ENCODE measurements at places on chromosomes 11 and 22.

DNA sequence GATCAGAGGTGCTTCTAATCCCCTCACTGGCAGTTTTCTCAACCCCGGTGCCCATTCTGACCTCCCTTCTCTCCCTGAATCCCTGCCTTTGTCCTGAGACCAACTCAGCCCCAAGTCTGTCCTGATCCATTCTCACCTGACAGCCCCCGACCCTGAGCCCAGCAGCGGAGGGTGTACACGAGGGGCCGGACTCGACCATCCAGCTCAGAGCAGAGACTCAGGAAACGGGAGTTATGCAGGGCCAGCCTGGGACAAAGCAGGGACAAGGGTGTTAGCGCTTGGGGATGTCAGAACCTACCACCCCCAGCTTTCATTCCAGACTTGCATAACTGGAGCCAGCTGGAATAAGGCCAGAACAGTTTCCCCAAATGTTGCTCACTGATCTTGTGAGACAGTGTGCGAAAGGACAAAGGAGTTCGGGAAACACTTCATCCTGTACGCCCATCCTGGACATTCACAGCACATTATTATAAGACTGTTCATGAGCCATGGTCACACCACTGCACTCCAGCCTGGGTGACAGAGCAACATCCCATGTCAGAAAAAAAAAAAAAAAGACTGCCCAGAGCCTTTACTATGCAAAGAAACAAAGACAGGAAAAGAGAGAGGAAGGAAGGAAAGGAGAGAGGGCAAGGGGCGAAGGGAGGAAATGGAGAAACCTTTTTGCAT is 3.5 kb upstream of the EEF1G start:
- ATAC-seq: no peak

DNA sequence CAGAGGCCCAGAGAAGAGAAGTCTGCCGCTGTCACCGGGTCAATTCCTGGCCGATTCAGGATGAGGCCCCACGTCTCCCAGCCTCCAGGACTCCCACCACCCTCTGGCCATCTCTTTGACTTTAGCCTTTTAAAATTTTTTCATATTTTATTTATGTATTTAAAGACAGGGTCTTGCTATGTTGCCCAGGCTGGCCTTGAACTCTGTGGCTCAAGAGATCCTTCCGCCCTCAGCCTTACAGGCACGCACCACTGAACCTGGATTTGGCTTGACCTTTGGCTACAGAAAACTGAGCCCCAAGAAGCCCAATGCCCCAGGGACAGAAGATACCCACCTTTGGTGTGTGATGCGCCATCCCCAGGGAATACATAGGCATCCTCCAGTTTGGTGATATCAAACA is 3.9 kb downstream of the POLR3H start:
- no peak for ATAC-seq

- ATAC-seq: peak; percentile 80
Observed at GRCh38 chr11:95242091-95242844, 11.3 kb upstream of the SESN3 start.

DNA sequence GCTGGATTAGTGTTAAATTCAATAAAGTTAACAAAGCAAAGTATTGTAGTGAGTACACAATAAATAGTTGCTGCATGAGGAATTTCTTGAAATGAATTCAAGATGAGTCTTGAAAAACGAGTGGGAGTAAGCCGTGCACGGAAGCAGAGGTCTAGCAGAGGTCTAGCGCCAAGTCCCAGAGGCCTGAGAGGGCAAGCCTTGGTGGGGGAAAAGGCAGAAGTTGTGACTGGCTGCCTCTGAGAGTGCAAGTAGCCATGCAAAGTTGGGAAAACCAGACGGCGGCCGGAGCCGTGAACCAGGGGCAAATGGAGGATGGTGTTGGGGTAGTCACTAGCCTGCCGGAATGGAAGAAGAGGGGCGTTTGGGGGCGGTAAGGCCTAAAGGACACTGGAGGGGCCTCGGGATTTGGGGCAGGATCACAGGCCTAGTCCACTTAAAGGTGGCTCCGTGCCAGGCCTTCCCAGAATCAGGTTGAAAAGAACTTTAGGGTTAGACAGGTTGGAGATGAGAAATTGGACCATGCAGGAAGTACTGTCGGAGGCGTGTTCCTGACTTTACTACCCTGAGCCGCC is 379 bp upstream of the SLC3A2 start:
- ATAC-seq: peak; percentile 67

DNA sequence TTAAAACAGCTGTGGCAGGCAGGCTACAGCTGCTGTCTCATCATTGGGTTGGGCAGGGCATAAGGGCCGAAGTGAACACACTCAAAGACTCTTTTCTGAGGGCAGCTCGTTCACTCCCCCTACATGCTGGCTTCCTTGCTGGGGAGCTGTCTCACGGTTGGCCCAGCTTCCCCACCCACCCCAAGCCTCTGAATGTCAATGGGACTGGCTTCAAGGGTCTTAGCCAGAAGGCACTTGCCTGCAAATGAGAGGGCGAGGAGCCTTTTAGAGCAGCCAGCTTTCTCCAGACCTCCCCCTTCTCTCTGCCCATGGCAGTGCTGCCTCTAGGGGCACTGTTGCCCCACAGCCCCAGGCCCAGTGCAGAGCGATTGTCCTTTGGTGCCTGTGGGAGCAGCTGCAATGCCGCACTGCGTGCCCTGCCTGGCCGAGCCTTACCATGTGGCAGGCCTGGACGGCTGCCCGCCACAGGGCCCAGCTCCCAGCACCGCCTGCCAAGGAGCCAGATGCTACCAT is 94.7 kb upstream of the RASSF10 start:
- ATAC-seq: peak; percentile 60

DNA sequence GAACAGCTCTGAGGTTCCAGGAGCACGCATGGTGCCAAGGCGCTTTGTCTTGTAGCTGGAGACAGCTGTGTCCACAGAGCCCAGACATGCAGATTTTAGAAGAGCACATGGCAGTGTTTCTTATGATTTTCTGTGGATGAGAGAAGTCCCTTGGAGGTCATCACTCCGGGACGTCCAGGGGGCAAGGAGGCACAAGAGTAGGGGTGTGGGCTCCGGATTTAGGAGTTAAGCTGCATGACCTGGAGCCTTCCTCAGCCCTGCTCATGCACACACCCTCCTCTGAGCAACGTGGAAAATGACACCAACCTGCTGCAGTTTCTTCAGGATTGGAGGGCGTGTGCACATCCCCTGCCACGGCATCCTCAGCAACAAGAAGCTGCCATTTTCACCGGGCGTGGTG is 1286.7 kb downstream of the TBC1D22A start:
- ATAC-seq: no peak

DNA sequence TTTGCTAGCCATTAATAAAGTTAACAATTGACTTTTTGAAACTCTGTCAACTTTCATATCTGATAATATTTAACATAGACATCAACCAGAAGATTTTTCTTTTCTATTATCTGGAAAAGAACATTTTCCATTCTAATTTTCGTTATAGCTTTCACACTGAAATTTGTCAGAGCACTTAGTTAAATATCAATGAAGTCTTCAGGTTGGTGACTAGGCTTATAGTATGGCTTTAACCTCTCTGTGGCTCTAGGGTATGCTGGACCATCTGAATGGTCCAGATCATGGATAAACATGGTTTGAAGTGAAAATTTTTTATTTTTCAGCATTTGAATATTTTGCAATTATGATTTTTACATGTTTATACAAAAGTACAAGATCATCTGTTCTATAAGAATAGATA is 548.1 kb downstream of the CNTN5 start:
- no peak for ATAC-seq

DNA sequence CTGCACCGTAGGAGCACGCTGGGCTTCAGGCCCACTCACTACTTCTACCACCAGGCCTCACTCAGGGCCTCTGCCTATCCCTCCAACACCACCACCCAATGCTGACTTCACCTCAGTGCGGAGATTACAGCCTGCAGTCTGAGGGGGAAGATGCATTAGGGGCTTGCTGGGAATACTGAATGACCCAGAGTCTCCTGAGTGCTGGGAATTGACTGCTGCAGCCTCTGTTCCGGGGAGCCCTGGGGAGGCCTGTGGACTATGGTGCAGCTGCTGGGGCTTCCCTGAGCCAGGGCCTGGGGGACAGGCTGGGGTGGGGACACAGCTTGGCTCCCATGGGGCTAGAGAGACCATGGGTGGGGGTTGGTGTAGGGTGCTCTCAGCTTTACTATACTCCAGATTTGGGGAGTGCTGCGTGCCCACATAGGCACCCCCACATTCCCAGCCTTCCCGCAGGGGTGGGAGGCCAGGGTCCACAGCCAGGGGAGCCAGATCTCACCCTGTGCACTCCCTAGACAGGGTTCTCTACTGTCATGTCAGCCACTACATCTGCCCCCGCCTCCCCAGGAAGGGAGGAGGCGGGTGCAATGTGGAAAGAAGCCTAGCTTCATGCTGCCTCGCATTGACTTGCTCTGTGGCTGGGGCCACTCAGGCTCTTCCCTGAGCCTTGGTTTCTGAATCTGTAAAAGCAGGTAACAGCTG is 44.4 kb downstream of the GDPD5 start:
- no peak for ATAC-seq

GRCh38 chr11:121762820-121763219 is 310.1 kb upstream of the SORL1-AS1 start:
- ATAC-seq: no peak

GRCh38 chr11:114799476-114799875 is 121.1 kb downstream of the NXPE2 start:
- no peak for ATAC-seq

DNA sequence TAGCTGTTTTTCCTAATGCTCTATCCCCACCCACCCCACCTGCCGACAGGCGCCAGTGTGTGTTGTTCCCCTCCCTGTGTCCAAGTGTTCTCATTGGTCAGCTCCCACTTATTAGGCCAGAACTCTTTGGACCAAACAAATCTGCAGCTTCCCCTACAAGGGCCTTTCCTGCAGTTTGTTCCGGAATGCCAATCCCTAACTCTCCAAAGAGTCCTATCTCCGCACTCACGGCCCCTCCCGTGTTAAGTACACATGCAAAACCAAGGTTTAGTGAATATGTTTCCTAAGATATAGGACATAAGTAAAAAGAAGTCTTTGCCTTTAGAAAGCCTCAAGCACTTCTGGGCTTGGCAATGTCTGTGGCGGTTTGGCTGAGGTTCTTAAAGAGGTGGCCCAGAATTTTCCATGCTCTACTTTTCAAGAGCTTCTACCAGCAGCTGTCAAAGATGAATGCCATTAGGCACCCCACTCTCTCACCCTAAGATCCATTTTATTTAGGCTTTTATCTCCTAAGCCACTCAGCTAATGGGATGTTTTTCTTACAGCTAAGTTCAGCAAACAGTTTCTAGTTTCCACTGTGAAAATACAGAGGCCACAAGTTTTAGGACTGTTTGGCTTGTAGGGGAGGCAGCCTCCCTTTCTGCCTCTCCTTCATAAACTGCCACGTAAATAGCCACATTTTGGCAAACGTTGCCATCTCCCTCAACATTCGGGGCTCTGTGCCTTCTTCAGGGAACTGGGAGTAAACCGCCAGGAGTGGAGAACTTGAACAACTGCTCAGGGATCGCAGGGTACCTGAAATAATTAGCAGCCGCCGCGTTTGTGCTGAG is 1.6 kb downstream of the CD59 start:
- no peak for ATAC-seq

GRCh38 chr11:13728076-13728475 is 59.6 kb downstream of the FAR1 start:
- ATAC-seq: no peak

GRCh38 chr11:73480677-73481076 is 104.5 kb downstream of the RELT start:
- no peak for ATAC-seq

DNA sequence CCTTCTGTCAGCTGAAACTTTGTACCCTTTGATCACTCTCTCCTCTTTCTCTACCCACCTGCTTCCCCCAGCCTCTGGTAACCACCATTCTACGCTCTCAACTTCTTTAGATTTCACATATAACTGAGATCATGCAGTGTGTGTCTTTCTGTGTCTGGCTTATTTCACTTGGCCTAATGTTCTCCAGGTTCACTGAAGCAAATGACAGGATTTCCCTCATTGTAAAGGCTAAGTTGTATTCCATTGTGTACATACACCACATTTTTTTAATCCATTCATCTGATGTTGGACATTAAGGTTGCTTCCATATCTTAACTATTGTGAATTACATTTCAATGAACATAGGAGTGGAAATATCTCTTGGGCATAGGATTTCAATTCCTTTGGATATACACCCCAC is 207.6 kb downstream of the MIAT start:
- ATAC-seq: no peak

DNA sequence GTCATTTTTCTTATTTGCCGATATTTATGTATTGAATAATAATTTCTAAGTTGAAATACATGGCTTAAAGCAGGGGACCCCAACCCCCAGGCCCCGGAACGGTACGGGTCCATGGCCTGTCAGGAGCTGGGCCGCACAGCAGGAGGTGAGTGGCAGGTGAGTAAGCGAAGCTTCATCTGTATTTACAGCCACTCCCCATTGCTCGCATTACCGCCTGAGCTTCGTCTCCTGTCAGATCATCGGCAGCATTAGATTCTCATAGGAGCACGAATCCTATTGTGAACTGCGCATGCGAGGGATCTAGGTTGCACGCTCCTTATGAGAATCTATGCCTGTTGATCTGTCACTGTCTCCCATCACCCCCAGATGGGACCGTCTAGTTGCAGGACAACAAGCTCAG is 4.5 kb downstream of the ZMAT5 start:
- no peak for ATAC-seq

DNA sequence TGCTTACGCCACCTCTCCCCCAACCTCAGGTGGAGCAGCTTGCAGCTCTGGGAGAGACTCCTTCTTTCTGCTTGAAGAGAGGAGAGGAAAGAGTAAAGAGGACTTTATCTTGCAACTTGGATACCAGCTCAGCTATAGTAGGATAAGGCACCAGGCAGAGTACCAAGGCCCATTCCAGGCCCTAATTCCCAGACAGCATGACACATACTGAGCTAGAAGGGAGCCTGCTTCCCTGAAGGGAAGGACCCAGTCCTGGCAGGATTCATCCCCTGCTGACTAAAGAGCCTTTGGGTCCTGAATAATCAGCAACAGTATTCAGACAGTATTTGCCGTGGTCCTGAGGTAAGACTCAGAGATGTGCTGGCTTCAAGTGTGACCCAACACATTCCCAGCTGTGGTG is 41.4 kb downstream of the PPME1 start:
- ATAC-seq: no peak

- ATAC-seq: no peak
Observed at GRCh38 chr11:85844439-85845123, 10.6 kb upstream of the CCDC83 start.

DNA sequence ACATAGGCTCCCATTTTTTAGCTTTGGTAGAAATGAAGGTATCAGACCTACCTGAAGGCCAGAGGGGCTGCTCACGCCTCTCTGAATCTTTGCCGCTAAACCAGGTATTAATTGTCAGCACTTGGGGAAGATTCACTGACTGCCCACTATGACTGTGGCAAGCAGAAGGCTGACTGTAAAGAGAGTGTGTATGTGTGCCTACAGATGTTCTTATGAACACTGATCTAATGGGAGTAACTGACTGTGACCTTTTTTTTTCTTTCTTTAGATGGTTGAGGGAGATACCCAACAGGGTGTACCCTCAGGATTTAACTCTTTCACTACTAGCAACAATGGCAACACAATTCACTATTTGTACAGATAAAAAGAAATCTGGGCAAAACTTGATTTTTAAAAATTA is at the start of gene RAG2:
Gene RAG2, minus strand, starts transcription at position 186 of the 400 bp plus-strand sequence. CDS start 4,068 bp downstream, outside the sequence.
- no peak for ATAC-seq

- ATAC-seq: no peak
Observed at GRCh38 chr22:42939941-42940653, 74.9 kb downstream of the PACSIN2 start.

Data from stimulated activated memory B cell treated with anti-CD40 and anti-IgM and Interleukin-4, amounts not matched to agents 10 μg/mL and 1 μg/mL and 100 μg/mL, for 72 hours (primary cell).